Endodermal cell (in vitro differentiated cells): ENCODE measurements at places on chromosomes 2 and 18.

DNA sequence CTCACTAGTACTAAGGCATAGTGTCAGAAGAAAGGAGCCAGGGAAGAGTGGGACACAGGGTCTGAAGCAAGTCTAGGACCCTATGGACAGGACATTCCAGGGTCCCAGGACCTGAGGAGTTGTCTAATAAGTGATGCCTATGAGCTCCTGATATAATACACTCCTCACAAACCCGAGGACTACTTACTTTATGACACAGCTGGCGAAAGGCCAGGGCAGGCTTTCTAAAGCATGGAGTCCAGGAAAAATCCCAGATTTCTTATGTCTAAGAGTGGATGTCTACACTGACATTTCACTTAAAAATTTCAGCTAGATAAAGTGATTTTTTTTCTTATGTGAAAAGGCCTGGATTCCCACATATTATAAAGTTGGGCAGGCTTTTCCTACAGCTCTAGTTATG is 502.2 kb upstream of the SETBP1 start:
- DNase-seq, result no peak

DNA sequence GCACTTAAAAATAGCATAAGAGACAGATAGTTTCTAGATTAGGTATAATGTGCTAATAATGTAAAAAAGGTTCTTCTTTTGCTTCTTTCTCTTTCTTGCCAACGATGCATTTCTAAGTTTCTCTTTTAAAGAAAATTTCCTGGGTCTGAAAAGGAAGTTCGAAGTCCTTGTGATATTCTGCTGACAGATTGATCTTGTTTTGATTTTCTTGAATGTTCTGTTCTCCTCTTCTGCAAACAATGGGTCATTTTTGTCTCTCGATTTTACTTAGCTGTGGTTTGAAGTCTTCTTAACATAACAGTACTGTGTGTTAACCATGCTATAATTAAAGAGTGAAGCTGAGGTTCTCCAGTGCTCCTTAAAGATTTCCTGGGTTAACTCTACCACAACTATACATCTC is 61.1 kb upstream of the ACYP2 start:
- DNase-seq, result no peak

- DNase-seq, result no peak
Measured at GRCh38 chr2:155917380-155917779, 415.1 kb downstream of the NR4A2 start.

GRCh38 chr2:6074089-6074643 is 382.0 kb downstream of the SOX11 start:
- no peak for DNase-seq

DNA sequence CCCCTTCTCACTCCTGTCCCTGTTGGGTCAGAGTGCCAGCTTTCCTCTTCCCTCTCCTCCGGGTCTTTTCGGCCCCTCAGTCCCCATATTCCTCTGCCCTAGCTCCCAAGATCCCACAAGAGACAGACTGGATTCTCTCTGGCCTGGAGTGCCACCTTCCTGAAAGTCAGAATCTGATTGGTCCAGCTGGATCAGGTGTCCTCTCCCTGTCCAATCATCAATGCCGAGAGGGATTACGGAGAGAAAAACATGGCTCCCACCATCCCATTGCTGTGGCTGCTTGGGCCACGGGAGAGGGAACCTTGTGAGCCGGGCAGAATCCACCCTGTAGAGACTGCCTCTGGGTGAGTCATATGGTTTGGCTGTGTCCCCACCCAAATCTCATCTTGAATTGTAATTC is 2.7 kb upstream of the MROH2A start:
- DNase-seq, result no peak

GRCh38 chr18:55841314-55841713 is 253.3 kb upstream of the TCF4 start:
- DNase-seq, result no peak

DNA sequence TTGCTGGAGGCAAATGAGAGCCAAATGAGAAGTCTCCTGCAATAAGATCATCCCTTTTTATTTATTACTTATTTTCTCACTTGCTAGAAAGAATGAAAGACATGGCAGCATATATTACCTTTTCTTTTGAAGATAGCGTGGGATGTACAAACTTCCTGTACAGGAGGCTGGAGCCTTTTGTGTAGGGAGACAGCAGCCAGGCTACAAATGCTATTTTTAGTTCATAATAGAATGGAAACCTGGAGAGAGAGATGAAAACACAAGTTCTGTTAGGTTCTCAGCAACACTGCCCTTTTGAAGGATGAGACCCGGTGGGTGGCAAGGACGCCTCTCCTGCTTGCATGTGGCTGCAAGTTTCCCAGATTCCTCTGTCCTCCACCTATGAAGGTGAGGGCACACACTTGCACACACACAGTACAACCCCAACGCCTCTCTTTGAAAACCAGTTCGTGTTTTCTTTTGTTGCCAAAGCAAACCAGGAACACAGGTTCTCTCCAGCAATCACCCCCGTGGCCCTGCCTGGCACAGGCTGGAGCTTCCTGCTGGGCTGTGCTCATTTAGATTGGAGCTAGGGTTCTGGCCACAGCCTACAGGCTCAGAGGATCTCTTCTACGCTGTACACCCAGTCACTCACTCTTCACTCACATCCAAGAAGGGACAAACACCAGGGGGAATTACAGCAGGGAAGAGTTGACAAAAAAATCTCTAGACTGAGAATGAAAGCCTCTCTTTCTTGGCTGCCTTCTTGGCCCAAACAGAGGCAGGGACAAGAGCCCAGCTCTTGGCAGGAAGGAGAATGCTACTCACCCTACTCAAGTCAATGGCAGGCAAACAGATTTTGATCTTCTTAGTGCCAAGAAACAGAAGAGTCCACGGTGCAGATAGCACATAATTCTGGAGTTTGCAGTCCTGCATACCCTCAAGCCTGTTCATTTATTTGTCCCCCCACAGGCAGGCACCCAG is 55.6 kb downstream of the MRPL35 start:
- no peak for DNase-seq

GRCh38 chr2:136251885-136252585 is 134.1 kb upstream of the CXCR4 start:
- no peak for DNase-seq

DNA sequence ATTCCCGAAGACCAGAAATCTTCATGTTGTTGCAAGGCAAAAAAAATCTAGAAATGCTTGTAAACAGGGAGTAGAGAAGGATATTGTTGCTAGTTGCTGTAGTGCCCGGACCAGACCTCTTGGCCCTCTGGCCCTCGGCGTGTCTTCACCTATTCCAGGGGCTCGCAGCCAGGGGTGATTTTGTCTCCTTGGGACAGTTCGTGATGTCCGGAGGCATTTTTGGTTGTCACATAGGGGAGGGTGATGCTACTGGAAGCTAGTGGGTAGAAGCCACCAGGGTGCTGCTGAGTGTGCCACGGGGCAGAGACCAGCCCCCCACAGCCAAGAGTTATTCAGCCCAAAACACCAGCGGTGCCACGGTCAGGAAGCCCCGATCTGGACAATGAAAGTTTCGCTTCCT is 230.7 kb downstream of the GBX2 start:
- no peak for DNase-seq

DNA sequence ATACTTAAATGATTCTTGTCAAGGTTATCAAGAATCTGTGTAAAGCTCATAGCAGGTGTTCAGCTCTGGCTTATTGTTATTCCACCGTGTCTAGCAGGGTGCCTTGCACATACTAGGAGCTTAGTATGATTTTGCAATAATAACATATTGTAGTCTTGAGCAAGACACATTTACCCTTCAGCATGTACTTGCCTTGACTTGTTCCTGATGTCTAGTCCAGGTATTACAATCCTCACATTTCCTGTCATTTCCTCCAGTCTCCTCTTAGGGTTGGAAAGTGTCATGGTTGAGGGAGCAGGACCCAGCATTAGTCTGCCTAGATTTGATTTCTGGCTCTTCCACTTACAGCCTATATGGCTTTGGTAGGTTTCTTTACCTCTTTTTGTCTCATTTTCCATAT is 246.1 kb downstream of the RAD51AP2 start:
- no peak for DNase-seq

DNA sequence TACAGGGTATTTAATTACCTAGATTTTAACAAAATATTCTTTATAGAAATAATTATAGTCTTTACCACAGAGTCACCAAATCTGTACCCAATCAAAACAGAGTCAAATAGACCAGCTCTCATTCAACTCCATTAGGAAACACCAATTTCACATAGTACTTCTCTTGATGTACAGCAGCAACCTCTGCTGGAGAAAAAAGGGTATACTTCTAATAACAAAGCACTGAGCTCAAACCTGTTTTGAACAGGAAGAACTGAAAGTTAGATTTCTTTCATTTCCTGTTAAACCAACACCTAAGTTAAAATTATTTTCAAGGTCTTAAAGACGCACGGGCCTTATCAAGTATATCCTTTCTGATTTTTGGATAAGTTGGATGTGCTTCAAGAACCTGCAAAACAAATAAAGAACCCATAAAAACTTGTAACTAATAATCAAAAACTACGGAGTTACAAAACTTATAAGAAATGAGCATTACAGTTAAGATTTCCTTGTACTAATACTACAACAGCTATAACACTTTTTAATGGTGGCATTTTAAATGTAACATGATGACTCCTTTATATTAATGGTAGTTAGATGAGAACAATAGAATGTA is 79.0 kb downstream of the TTC21B start:
- DNase-seq, result no peak

GRCh38 chr2:65991381-65992197 is 443.3 kb upstream of the MEIS1 start:
- DNase-seq, result no peak

GRCh38 chr18:63960891-63961290 is 9.0 kb upstream of the SERPINB8 start:
- DNase-seq, result no peak

DNA sequence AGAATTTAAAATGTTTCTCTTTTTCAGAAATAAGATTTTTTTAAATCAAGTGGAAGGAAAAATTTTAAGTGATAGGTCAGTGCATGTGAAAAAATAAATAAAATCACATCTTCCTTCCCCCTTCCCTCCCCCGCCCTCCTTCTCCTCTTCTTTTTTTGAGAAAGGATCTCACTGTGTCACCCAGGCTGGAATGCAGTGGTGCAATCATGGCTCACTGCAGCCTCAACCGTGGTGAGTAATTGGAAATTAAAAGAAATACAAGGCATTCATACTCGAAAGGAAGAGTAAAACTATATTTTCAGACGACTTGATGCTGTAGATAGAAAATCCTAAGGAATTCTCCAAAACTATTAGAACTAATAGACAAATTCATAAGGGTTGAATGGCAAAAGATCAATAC is 16.9 kb upstream of the CRACDL start:
- no peak for DNase-seq

- peak; percentile 38 for DNase-seq
Measured at GRCh38 chr2:239296020-239296932, 104.5 kb downstream of the HDAC4 start.

GRCh38 chr2:64975232-64975821 is 13.9 kb upstream of the SLC1A4 start:
- peak; percentile 59 for DNase-seq

DNA sequence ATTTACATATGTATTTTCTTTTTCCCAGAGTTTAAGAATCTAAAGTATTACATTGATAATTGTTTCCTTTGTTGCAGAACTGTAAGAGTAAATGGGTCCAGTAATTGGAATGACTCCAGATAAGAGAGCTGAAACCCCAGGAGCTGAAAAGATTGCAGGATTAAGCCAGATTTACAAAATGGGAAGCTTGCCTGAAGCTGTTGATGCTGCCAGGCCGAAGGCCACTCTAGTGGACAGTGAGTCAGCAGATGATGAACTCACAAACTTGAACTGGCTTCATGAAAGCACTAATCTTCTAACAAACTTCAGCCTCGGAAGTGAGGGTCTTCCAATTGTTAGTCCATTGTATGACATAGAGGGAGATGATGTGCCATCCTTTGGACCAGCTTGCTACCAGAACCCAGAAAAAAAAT is 183.8 kb upstream of the STON1 start:
- no peak for DNase-seq

- no peak for DNase-seq
Measured at GRCh38 chr18:76687304-76687962, 134.9 kb upstream of the ZNF236 start.

DNA sequence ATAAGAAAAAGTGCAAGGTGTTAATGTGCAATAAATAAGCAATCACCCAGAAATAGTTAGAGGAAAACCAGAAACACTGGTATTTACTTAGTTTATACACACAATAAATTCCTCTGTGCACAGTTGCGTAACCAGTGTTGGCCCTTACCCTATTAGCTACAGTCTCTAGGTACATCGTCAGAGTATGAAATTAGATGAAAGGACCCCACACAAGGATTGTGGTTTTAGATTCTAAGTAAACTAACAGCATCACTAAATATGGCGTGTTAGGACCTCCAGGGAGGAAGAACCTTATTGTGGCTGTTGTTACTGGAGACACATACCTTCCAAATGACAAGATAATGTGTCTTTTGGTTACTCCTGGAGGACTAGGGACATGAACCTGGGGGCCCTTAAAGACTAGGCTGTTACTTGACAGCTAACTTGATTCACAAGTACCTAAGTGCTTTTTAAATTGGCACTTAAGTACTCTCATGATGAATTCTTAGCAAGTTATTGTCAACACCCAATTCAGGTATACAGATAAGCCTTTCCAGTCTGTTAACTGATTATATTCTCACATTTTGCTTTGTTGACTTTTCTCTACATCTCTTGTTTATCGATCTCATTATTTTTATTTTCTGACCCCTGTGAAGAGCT is 115.3 kb downstream of the FEZ2 start:
- no peak for DNase-seq

DNA sequence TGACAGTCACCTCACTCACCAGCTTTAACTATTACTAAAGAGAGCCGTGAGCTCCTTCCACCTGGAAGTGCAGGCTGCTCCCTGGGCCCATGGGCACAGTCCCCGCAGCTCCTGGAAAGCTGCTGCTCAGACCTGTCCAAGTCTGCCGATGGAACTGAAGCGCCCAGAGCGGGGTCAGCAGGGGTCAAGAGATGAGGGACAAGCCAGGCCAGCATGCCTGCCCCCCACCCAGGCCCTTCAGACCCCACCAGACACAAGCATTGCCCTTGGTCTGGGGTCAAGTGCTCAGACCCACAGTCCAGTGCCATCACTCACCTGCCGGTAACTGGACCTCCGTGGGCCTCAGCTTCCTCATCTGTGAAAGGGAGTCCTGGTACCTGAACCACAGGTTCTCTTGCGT is 59.9 kb downstream of the BIN1 start:
- peak; percentile 29 for DNase-seq
